Jurkat, Clone E6-1 (cell line): ENCODE measurements at places on chromosomes 3 and 15.

GRCh38 chr3:11498646-11499045 lies 145.1 kb downstream of the VGLL4 start:
- DNase-seq = no peak

- DNase-seq = no peak
These were observed 8.4 kb downstream of the CSK start for GRCh38 chr15:74790080-74790916.

GRCh38 chr15:50302581-50302980 lies 37.1 kb upstream of the HDC start:
- no peak for DNase-seq

GRCh38 chr3:49722896-49723295 lies 855 bp downstream of the GMPPB start:
- no peak for DNase-seq

- DNase-seq = no peak
These were observed 35.7 kb downstream of the CCDC80 start for GRCh38 chr3:112605285-112605684.

GRCh38 chr3:16789344-16790120 lies 95.2 kb upstream of the PLCL2 start:
- DNase-seq = no peak

DNA sequence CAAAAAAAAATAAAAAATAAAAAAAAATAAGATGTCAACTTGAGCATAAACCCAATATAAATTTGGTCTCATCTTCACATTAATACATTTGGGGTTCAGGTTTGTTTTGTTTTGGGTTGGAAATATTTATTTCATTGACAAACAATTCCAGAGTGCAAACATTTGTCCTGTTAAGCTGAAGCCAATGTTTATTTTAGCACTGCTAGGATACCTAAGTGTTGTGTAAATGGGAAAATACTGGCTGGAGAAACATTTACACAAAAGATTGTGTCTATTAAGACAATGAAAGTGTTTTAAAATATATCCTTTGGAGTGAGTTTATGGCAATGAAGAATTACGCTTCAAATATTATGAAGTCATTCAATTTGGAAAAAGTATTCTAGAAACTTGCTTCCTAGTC lies 91.1 kb downstream of the MEIS2 start:
- DNase-seq = no peak

GRCh38 chr3:47984075-47984728 lies 32.0 kb downstream of the MAP4 start:
- DNase-seq = no peak

DNA sequence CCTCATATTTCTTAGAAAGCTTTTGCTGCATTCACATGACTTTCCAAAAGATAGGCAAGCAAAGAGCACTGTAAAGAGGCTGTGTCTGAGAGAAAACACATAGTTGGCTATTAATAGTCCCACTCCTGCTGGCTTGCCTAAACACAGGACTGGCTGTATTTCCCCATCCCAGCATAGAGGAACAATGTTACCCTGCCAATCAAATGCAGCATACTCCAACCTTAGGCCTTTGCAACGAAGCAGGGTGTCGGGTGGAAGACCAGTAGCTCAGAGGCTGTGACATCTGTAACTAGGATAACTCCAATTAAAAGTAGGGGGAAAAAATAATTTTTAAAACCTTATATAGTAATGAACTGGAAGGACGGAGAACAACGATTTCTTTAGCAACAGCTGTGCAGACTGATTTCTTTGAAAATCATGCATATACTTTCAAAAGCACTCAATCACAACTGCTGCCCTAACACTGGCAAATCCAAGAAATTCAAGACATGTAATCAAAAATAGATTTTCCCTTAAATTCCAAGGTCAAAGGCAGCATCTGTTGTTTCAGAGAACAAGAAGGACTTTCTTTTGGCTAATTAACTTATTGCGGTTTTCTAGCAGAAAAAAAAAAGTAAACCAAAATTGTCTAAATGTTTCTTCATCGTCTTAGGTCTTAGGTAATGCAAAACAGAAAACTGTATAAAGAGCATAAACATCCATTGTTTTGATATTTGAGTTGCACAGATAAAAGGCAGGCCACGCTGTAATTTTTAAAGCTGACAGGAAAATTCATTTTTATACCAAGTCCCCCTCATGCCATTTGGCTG lies 139.3 kb downstream of the TNIK start:
- DNase-seq = no peak

- no peak for DNase-seq
These were observed 10.7 kb upstream of the TUBGCP5 start for GRCh38 chr15:23049984-23050628.

GRCh38 chr3:145869958-145870357 lies 291.0 kb downstream of the PLOD2 start:
- no peak for DNase-seq

DNA sequence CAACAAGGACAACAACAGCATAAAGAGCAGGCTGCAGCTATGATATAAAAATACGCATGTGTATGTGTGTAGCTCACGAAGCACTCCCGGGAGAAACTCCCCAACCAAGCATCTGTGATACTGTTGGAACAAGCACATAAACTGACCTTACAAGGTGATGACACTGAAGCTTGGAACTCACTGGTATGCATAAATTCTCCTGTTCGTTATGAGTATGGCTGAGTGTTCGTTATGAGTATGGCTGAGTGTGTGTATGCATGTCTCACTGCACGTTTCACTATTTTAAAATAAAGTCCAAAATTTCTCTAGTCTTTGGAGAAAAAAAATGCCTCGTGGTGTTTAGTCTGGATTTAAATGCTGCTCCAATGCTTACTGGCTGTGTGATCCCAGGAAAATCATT lies 256.8 kb downstream of the RORA start:
- DNase-seq = no peak

DNA sequence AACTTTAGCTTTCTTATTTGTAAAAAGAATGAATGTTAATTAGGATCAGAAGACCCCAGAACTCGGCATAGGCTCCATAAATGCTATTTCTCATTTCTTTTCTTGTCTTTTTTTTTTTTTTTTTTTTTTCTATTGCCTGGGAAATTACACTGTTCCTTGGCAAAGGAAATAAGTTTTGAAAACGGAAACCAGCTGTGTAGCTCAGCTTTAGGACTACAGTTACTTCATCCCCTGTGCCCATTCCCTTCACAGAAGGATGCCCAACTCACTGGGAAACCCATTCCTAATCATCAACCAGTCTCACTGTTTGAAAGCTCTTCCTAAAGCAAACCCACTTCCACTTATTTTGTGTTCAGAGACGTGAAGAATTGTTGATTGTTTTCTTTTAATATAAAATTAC lies 254.0 kb upstream of the IL12A start:
- no peak for DNase-seq

GRCh38 chr15:79700951-79701480 lies 195.8 kb downstream of the MTHFS start:
- DNase-seq = no peak

- no peak for DNase-seq
These were observed 45.8 kb upstream of the LRRN1 start for GRCh38 chr3:3753416-3753815.
